ENCODE measurements at places on chromosomes 1 and 21.

DNA sequence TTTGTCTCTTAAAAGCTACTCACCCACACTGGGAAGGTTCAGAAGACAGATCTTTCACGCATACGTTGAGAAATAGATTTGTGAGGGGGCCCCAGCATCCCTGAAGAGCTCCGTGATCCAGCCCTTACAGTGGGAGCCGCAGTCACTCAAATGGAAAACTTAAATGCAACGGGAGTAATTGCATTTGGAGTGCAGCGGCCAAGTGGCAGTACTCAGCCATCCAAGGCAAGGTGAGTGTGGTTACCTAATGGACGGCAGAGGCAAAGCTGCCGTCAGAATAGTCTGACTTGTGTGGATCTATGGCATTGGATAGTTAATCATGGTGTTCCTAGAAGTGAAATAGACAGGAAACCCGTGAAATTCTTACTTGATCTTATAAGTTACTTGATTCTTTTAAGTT lies 5.1 kb downstream of the SPSB1 start:
- DNase-seq: no peak

DNA sequence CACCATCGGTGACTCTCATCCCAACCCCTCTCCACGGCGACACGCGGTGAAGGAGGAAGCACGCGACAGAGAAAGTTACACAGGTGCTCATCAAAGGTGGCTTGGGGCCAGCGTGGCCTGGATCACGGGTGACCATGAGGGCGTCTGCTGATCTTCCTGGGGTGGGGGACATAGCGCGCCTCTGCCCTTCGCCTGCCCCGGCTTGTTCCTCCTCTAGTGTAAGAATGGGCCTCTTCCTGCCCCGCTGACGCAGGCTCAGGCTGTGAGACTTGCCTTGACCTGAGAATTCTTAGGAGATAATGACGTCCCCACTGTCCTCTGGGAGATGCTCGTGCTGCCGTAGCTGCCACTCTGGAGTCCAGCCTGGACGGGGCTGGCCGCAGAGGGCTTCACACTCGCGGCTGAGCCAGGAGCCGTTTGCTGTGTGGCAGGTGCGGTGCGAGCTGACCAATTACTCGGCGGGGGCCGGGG lies 39.0 kb upstream of the TMEM52 start:
- no peak for DNase-seq

- no peak for DNase-seq
These were observed 35.5 kb upstream of the ATP6V1G3 start for GRCh38 chr1:198575798-198576641.

DNA sequence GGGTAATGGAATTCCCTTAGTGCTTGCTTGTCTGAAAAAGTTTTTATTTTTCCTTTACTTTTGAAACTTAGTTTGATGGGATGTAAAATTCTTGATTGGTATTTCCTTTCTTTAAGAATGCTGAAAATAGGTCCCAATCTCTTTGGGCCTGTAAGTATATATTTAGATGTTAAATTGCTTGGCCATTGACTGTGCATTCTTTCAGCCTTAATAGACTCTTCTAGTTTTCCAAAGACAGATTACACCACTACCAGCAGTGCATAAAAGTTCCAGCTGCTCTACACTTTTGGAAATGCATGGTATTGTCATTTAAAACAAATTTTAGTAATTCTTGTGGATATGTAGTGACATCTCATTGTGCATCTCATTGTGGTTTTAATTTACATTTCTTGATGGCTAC lies 464.8 kb upstream of the USP24 start:
- no peak for DNase-seq

DNA sequence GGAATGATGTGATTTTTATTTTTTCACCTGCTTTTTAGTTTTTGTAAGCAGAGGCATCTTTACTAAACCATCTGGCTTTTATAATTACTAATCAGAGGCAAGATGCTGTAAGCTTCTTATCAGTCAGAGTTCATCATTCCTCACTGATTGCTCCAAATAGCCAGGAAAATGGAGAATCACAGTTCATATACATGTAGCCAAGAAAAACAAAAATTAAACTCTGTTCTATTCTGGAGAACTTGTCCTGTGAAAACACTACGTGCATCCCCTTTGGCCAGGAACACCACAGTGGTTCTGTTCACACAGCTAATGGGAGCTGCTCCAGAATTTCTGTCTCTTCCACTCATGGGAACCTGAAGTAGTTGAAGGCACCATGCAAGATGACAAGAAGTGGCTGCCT lies 725.5 kb upstream of the CHRM3 start:
- DNase-seq: no peak

GRCh38 chr21:36791695-36792470 lies 93.0 kb downstream of the SIM2 start:
- no peak for DNase-seq

- DNase-seq: no peak
These were observed 2082.6 kb downstream of the MRPL39 start for GRCh38 chr21:23524685-23525084.

GRCh38 chr1:22284906-22285548 lies 142.1 kb upstream of the WNT4 start:
- DNase-seq: no peak

GRCh38 chr1:203142684-203143408 lies 15.3 kb downstream of the ADORA1 start:
- no peak for DNase-seq

GRCh38 chr1:26771285-26771642 lies 16.5 kb upstream of the PIGV start:
- DNase-seq: no peak

DNA sequence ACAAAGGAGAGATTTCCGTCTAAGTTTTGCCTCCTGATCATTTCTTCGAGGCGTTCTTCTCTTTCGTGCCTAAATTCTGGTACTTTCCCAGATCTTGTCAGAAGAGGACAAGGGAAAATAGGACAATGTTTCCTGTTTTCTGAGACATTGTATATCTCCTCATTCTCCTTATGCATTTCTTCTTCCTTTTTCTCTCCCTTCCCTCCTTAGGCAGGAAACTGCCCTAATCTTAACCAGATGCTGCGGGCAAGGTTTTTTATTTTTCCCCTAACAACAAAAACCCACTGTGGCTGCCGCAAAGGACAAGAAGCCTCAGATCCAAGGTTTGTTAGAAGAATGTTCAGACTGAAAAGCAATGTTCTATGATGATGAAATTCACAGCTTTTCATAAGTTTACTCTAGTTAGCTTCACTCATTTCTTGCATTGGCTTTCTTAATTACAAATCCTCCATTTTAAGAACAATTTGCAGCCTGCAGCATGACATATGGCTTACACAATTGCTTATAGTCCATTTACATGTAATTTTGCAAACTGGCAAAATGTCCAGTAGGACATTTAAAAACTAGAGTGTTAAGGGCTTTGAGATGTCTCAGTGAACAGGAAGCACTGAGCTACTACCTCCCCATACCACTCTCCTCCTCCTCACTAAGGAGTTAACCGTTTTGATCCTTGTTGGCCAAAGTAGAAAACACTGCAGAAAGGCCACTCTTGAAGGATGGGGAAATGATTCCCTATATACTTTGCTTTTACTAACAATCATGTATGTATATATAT lies 624 bp downstream of the CTSK start:
- DNase-seq: no peak

- DNase-seq: peak; percentile 89
These were observed 130.4 kb upstream of the ADGRL2 start for GRCh38 chr1:81670286-81670685.

DNA sequence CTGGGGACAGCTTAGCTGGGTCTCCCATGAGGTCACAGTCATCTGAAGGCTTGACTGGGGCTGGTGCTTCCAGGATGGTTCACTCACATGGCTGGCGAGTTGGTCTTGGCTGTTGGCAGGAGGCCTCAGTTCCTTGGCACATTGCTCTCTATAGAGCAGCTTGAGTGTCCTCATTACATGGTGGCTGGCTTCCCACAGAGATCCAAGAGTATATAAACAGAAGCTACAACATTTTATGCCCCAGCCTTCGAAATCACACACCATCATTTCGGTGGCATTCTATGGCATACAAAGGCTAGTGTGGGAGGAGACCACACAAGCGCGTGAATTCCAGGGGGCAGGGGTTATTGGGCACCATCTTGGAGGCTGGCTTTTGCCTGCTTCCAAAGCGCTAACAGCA lies 63.0 kb downstream of the ALPL start:
- DNase-seq: no peak

- DNase-seq: peak; percentile 5
These were observed 870 bp downstream of the FBXO28 start for GRCh38 chr1:224114787-224115175.

DNA sequence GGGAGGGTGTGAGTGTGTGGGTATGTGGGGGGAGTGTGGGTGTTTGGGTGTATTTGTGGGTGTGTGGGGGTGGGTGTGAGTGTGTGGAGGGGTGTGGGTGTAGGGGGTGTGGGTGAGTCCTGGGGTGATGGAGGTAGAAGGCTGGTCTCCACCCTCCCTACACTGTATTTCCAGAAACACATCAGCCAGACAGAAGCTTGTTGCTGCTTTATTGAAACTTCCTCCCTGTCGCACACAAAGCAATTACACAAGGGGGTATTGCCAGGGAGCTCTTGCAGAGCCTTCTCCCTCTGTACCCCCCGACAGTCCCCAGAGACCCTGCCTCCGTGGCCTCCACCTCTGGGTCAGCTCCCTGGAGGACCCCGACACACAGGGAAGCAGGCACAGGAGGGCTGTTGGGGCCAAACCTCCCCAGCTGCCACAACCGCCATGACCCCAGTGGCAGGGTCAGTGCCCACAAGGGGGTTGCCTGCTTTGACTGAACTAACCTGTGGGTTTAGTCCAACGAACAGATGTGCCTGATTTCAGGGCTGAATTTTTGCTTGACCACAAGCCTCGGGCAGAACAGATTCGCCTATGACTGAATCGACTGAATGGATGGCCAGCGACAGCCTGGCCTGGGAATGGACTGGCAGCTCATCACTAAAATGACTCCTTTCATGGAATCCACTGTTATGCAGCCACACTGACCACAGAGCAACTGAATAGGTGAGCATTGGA lies 9.1 kb upstream of the MATN1 start:
- DNase-seq: peak; percentile 38

DNA sequence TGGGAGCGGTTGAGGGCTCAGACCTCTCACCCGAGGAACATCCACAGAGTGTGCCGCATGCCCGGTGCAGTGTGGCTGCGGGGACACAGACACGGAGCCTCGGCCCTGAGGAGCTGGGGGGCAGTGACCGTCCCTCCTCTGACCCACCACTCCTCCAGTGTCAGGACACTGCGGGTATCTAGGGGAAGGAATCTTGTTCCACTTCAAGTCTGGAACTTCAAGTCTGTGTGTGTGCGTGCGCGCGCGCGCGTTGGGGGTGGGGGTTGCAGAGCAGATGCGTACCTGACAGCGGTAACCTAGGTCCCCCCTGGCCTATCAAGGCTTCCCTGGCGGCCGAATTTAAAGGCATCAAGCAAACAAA lies 17.3 kb downstream of the PCSK9 start:
- no peak for DNase-seq

DNA sequence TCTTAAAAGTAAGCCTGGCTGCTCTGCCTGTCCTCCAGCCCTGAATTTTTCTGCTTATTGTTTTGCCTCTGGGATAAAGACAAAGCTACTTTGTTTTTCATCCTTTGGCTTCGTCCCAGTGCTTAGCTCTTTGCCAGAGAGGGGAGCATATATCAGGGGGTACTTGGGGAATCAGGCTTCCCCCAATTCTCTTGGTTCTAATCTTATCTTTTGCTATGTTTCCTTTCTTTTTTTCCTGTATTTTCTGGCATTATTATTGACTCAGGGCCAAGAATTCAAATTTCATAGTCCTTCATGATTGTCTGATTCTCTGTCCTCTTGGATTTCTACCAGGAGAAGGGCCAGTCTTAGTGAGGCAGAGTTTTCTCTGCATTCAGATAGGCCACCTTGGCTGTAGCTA lies 51.2 kb downstream of the GIPC2 start:
- DNase-seq: no peak

GRCh38 chr1:7784492-7785071 lies 491 bp downstream of the PER3 start:
- no peak for DNase-seq

GRCh38 chr21:25425156-25425555 lies 182.1 kb downstream of the MRPL39 start:
- no peak for DNase-seq

DNA sequence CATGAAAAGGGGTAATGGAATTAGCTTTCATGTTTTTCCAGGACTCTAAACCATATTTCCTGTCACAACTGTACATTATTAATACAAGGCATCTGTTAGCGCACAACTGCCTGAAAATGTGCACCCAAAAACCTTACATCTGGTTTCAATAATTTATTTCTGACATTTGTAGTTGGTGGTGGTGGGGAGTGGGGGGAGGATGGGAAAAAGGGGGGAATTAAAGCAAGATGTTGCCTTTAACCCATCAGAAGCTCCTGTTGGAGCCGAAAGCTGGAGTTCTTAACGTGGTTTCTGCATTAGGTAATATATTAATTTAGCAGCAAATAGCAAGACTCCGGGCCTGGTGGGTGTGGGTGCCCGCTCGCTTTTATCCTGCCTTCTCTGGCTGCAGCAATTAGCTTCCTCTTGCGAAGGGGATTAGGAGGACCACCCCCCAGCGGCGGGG lies 36.9 kb upstream of the HHAT start:
- DNase-seq: peak; percentile 11

- peak; percentile 61 for DNase-seq
These were observed 78.0 kb upstream of the IPO9 start for GRCh38 chr1:201750934-201751333.

GRCh38 chr1:64072089-64072793 lies 131.2 kb upstream of the UBE2U start:
- DNase-seq: peak; percentile 38

GRCh38 chr21:33901412-33902288 lies 14.0 kb downstream of the ATP5PO start:
- peak; percentile 42 for DNase-seq

- DNase-seq: no peak
These were observed 23.6 kb upstream of the NEK2 start for GRCh38 chr1:211699059-211699458.

- DNase-seq: no peak
These were observed 671.7 kb upstream of the PTBP2 start for GRCh38 chr1:96049759-96050409.

- no peak for DNase-seq
These were observed 94.5 kb upstream of the TSPAN2 start for GRCh38 chr1:115183721-115184259.

DNA sequence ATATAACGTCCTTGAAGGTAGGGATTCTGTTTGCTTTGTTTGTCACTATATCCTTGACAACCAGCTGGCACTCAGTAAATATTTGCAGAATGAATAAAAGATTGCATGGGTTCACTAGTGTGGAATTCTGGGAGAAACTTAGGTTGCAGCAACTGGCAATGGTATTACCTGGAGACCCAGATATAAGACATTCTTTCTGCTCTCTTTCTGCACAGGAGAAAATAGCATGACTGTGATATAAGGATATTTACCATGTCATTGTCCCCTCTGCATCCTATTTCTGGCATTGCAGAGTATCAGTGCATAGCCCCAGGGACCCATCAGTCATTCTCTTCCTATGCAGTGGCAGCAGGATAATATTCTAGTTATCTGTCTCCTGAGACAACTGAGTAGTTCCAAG lies 308.9 kb upstream of the LRRC7 start:
- no peak for DNase-seq

GRCh38 chr1:36609241-36610027 lies 126.7 kb upstream of the CSF3R start:
- DNase-seq: peak; percentile 78

GRCh38 chr21:37568415-37568814 lies 201.8 kb downstream of the DYRK1A start:
- no peak for DNase-seq

Data from Daoy (cell line).